Fibroblast of lung (primary cell): ENCODE measurements at places on chromosomes 7 and 10.

GRCh38 chr7:121451367-121452094 lies 55.4 kb upstream of the FAM3C start:
- no peak for DNase-seq

DNA sequence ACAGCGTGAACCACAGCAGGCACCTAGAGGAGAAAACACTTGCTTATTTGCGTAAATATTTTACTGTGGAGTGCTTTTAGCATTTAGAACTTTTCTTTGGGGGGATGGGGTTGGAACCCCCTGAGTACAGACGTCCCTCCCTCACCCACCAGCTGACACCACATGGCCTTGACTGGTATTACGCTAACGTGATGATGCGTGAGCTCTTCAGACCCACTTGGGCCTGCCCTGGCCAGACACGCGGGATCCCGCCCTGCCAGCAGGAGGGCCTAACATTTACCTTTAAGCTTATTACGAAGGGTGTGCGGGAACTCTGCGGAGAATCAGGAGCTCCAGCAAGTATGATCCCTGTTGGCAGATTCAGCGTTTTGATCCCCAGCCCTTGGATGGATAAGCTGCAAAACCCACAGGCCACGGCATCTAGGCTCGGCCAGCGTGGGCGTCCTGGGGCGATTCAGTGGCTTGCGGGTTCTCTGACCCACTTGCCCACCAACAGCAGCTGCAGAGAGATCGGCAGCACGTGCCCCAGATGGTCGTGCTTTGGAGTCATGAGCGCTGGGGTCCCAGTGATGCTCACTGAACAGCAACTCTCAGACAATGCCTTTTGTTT lies 545.5 kb upstream of the FOXK1 start:
- no peak for DNase-seq

DNA sequence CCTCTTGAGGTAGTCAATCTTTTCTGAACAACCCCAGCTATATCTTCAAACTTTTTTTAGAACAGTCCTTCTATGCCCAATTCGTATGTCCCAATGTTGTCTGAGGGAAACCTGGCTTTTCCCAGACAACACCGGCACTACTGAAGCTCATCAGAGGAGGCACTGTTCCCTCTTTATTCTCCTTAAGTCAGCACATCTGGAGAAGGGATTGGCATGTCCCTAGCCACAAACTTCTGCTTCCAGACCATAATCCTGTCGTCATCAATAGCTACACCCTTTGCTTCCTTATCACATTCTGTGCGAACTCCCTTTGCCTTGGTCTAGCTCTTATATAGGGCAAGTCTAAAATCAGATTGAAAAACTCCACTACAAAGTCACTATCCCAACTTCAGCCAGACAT lies 22.9 kb downstream of the PON3 start:
- no peak for DNase-seq

DNA sequence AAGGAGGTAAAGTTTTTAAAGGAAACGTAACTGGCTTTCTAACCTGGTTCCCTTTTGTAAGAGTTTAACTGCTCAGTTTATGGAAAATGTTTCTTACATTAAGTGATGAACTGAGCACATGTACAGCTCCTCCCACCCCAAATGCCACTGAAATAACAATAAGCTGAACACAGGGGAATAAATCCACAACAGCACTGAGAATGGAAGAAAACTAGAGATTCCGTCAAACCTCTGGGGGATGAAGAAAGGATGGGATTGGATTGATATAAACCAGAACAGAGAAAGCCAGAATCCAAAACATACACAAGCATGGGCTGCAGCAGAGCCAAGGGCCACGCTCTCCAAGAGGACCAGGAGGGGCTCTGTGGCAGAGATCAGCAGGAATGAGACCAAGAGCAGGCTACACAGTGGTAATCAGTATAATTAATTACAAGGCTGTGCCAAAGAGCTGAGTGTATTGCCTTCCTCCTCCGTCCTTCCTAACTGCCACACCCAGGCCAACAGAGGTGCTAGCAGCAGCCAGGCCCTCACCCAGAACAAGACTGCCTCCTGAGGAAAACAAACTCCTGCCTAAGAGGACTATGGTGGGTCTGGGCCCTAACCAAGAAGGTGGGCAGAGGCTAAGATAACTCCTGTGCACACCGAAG lies 73.9 kb downstream of the KIAA1549 start:
- DNase-seq: no peak

GRCh38 chr10:99466632-99467223 lies 36.3 kb upstream of the GOT1 start:
- DNase-seq: no peak

DNA sequence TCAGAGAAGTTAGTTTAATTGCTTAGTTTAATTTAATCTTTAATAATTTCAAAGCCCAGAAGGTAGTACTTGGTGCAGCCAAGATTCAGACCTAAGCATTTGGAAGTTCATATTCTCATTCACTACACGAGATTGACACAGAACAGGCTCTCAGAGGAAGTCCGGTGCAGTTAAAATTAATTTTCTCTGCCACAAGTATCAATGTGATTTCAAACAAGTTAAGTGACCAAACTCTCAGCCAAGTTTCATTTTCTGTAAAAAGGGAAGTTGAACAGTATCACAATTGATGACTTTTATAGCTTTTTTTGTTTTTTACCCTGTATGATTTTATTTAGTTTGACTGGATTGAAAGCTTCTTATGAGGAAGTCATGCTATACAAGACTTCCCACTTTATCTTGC lies 1494.9 kb upstream of the LRRTM3 start:
- no peak for DNase-seq

DNA sequence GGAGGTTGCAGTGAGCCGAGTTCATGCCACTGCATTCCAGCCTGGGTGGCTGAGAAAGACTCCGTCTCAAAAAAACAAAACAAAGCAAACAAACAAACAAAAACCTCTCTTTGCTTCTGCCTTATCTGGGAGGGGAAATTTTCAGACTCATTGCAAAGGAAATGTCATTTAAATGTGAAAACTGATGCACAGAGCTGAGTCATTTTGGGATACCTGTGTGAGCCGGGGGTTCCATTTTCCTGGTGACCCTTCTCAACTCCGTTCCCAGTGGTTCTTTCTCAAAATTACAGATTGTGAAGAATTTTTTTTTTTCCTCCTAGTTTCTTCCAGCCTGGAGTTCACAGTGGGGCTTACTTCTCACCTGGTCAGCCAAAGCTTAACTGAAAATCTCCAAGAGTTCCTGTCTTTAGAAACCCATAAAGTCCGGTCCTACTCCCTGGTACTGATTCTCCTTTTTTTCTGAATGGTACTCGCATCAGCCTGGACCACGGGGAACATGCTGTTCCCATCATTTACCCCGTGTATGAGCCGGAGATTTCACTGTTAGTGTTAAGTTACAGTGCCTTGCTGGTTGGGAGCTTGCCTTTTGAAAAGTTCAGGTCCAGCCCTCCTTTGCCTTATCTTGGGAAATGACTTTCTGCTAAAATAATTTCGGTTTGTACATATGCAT lies 56.9 kb downstream of the RBM20 start:
- DNase-seq: no peak

- DNase-seq: no peak
These were observed 26.6 kb downstream of the TET1 start for GRCh38 chr10:68586606-68587305.

DNA sequence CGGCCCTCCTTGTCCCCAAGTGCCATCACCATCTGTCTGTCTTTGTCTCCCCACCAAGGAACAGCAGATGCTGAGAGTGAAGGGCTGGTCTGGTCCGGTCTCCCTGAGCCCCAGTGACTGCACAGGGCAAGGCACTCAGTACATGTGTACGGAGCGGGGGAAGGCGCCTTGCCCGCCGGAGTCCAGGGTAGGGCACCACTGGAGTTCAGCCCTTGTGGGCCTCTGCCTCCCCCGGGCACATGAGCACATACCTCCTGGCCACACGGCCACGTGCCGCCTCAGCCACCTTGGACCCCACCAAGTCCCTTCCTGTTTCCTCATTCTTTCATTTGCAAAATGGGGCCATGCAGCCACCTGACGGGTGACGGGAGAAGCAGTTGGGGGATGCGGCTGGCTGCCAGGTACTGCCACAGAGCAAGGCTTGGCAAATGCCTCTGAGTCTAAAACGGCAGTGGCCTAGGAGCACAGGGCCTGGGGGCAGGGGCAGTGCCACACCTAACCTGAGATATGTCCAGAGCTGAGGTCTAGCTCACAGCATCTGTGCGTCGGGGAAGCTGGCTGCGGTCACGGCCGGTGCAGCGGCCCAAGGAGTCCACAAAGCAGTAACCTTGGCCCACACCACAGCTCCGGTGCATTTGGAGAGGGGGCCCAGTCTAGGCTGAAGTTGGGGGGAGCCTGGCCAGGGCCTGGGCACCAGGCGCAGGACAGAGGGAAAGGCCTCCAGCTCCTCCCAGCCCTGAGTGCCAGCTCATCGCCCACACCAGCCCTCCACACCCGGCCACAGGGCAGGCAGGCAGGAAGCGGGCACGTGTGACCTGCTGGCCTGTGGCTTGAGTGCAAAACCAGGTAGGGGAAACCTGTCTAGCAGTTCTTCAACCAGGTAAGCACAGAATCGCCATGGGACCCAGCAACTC lies 5.2 kb downstream of the ADAP1 start:
- DNase-seq: no peak

DNA sequence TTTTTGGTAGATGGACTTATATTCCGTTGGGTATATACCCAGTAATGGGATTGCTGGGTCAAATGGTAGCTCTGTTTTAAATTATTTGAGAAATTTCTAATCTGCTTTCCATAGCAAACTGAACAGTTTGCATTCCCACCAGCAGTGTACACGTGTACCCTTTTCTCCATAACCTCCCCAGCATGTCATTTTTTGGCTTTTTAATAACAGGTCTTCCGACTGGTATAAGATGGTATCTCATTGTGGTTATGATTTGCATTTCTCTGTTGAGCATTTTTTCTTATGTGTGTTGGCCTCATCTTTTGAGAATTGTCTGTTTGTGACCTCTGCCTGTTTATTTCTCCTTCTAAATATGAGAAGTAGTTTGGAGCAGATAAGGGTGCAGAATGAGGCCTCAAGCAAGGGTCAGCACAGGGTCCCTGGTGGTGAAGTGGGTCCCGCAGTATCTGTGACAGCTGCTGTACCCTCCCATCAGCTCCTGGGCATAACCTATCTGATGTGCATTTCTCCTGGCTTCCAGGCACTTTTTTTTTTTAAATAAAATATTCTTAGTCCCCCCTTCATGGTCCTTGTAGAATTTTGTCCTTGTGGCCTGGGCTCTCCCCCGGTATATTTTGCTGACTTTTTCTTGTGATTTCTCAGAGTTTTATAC lies 73.5 kb downstream of the PROSER2 start:
- DNase-seq: no peak

DNA sequence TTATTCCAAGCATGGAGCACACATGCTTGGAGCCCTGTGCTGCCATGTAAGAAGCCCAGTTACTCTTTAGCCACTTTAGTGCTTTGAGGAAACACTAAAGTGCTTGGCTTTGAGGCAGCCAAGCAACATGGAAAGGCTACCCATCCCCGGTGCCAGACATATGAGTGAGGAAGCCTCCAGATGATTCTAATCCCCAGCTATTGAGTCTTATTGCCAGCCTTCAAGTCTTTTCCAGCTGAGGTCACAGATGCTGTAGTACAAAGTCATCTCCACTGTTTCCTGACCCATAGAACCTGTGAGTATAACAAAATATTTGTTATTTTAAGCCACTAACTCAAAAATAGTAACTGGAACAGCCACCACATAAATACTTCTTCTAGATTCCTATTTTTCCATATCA lies 91.4 kb upstream of the CYP26C1 start:
- peak; percentile 39 for DNase-seq

DNA sequence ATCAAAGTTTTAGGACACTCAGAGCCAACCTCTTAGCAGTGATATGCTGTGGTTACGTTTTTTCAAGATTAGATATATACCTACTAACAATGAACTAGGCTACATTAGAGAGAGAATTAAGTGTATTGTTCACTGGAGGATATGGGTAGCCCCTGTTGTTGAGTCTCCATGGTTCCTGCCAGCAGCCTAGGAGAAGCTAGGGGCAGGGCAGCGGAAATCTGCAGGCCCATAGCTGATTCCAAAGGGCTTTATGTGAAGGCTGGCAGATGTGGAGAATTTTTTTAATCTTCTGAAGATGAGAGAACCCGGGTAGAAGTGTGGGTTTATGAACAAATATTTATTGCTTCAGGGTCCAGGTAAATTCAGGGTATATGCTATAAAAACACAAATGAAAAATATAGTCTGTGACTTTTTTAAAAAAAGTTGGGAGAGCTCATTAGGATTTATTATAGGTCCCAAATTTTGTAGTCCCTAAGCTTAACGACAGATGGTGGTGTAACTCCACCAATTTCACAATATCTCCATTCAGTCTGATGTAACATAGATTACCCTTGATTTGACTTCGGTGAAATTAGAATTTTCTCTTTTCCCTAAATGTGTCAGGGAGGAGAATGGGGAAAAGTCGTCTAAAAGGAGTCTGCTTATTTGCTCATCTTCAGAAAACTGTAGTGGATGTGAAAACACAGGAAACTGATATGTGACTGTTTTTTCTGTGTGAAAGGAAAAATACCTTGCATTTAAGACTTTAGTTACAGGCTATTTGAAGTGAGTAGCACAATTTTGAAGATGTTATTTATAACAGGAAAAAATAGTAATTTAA lies 163.0 kb upstream of the PPP1R3A start:
- DNase-seq: peak; percentile 57

DNA sequence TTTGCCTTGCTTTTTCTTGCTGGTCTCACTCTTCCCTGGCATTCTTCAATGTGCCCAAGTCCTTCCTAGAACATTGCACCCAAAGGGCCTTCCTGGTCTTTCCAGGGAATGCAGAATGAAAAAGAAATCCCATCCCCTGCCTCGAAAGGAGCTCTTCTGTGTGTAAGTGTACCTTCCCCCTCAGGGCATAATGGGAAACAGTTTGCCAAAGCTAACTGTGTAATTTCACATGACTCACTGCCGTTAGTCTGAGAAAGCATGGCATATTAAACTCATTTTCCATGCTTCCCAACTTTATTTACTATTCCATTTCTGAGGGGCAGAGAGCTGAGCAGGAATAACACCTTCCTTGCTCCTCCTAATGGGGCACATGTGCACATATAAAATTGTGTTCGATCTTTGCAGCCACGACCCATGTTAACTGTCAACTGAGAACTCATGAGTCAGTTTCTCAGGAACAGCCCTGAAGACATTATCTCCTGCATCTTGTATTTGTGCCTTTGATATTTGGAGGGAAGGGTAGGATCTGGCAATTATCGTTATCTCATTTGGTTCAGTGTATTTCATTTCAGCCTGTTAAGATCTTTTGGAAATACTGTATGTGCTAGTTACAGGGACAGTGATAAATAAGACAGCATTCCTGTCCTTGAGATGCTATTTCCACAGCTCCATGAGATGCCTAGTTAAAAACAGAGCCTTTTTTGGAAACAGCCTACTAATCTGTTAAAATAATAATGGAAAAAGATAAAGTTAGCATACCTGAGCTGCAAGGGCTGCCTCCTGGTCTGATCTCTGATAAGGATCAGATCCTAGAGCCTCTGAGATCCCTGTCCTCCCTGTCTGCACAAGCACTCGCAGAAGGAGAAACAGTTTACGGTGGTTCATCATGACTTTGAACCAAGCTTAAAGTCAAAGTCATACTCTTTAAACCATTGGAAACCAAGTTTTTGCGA lies 42.3 kb downstream of the IKZF1 start:
- DNase-seq: no peak
